ENCODE measurements at places on chromosomes 3 and 15.

DNA sequence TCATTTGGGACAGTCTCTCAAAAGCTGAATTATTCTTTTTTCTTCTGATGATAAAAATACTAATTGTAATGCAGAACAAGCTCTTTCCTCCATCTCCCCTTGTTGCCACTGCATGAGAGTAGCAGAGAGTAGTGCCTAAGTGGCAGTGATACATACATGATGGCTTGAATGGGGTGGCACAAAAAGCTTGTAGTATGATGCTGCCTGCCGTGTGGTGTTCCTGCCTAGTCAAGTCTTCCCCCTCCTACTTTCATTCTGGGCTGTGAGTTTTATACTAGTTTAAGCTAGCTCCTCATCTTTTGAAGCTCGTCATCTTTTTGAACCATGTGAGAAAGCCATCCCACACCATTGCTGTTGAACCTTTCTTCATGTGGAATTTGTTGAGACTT, 230.5 kb downstream of the NFKBIZ start:
- no peak for DNase-seq

GRCh38 chr3:59992578-59992977, 942.8 kb upstream of the CFAP20DC start:
- no peak for DNase-seq

DNA sequence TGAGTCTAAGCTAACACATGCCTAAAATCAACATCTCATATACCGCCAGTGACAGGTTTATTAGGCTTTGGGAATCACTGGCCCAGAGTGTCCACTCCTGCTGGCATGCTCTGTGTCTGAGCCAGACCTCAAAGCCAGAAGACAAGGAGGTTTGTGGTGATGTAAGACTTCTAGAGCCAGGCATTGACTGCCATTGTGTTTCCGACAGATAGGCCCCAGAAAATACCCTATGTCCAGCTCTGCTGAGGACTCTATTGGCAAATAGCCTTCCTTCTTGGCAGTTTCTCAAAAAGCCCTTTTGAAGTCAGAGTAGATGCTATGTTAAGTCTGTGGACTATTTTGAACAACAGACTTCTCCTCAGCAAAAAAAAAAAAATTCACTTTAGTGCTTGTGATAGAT, 181.9 kb upstream of the UBE2E1 start:
- DNase-seq: no peak

- no peak for DNase-seq
Measured at GRCh38 chr3:156456771-156457224, 98.1 kb downstream of the SSR3 start.

DNA sequence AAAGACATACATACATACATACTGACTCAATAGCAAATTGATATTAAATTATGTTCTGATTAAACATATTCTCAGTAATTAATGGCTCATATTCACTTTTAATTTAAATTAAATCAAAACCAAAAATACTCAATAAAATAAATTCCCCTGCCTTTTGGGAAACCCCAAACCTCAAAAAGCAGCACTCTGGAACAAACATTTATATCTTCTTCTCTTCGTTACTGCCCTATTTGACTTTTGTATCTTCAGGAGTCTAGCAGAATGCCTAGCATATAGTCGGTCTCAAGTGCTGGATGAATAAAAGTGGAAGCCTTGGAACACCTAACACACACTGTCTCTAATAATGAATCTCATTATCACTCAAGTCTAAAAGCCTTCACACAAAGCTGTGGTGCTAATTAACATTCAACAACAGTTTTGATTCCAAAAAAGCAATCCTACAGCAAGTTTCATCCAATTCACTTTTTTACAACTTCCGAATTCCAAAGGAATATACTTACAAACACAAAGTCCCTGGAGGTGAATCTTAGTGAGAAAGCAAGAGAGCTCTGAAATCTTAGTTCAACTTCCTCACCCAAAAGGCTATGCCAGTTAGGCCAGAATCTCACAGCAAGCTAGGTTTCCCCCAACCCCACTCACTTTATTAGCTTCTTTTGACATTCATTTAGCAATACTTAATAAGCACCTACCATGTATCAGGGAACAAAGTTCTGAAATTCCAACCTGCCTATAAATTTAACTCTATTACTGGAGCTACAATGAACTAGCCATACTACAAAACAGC, 35.0 kb downstream of the GSK3B start:
- no peak for DNase-seq

GRCh38 chr3:153974614-153975013, 146.6 kb upstream of the ARHGEF26 start:
- no peak for DNase-seq

DNA sequence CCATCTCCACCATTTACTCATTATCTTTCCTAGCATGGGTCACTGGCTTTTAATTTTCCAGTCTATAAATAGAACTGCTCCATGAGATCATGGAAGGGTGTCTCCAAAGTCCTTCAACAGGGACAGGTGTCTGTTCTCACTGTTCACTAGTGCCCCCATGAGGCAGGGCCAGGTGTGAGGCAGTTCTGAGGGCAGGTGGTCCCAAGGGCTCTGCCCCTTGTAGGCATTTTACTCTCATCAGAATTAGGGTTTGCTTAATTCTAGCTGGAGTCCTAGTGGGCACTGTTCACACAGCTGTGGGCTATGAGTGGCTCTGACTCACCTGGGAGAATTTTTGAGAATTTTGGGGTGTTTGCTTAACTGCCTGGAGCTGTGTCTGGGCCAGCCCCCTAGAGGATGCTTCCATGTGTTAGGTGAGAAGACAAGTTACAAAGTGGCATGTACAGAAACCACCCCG, 248.0 kb upstream of the LYSMD4 start:
- DNase-seq: no peak

- peak; percentile 76 for DNase-seq
Measured at GRCh38 chr15:79004336-79004735, 59.5 kb upstream of the CTSH start.
